ENCODE measurements at places on chromosomes 1 and 21.

GRCh38 chr1:70033266-70033873 is 172.0 kb downstream of the LRRC40 start:
- DNase-seq = no peak

GRCh38 chr1:216830424-216831210 is 107.4 kb upstream of the ESRRG start:
- DNase-seq = no peak

- DNase-seq = no peak
Measured at GRCh38 chr1:53477651-53478501, 18.7 kb downstream of the DMRTB1 start.

DNA sequence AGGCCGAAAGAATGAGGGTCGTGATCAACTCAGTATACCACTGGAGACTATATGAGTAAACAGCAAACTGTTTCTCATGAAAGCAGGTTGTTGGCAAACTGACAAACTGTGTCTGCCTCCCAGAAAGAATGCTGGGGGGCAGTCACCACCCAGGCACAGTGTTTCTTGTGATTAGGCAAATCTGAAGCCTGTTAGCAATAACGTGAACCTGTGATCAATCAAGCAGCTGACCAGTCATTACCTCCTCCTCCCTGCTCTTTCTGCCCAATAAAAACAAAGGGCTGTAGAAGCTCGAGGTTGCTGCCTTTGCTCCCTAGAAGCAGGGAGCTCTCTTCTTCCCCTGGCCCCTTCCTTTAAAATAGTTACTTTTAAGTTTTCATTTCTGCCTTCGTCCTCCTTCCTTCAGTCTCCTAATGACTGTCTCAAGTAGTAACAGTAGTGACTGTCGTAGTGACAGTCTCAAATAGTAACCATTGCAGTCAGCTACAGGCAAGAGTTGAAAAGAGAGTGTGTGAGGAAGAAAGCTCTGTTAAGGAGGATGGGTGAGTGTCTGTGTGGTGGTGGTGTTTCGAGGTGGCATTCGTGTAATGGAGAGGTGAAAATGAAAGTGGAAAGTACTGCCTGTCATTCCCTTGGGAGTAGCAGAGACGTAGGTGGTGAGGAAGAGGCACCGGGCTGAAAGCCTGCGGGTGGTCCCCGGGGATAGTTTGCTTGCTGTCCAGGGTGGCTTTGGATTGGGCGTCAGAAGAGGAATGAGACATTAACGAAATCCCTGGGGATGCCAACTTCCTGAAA is 14.5 kb downstream of the HHAT start:
- DNase-seq = no peak

DNA sequence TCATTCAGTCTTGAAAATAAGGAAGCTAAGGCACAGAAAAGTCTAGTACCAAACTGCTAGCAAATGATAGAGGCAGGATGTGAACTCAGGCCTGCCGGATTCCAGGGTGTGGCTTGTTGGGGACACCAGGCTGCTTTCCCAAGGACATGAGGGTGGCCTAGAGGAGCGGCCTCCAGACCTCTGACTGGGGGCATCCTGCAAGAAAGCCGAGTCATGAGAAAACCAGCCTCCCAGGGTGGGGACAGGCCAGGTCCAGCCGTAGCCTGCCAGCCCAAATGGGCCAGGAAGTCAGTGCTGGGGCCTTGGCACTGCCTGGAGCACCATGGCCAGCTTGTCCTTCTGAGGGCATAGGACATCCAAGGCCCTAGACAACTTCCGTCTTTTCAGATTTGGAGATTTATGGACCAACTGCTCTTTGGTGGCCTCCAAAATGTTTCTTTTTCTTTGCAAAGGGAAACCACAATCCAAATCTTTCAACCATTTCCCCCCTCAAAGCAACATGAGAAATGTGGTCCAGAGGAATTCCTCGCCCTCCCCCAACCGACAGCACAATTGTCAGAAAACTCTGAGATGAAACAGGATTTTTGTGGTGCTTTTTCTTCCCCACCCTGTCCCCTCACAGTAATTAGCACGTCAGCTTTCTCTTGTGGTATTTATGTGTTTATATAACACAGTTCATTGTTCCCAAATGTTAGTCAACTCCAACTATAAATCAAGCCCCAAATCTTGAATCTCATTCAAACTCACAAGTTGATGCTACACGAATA is 212.3 kb downstream of the KAZN start:
- DNase-seq = peak; percentile 36

DNA sequence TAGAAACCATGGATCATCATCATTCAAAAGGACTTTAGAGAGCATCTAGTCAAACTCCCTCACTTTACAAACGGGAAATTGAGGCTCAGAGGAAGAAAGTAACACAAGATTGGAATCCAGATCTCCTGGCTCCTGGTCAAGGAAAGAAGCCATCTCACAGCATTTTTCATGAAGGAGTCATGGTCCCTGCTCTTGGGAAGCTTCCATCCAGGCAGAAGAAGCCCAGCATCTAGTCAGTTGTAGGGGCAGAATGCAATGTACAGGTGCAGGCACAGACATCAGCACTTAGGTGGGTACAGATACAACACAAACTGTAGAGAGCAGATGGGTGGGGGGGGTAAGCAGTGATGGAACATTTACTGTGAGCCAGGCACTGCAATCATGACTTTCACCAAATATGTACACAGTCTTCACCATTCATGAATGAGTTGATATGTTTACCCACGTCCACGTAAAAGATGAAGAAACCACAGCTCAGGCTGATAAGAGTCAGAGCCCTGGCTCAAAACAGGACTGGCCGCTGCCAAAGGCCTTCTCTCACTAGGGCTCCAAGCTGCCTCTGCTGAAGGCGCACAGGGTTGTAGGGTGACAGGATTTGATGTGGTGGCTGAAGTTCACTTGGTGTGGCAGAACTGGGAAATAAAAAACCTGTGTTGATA is 44.0 kb downstream of the OPTC start:
- no peak for DNase-seq

- DNase-seq = no peak
Measured at GRCh38 chr1:92502247-92502646, 15.5 kb upstream of the GFI1 start.

DNA sequence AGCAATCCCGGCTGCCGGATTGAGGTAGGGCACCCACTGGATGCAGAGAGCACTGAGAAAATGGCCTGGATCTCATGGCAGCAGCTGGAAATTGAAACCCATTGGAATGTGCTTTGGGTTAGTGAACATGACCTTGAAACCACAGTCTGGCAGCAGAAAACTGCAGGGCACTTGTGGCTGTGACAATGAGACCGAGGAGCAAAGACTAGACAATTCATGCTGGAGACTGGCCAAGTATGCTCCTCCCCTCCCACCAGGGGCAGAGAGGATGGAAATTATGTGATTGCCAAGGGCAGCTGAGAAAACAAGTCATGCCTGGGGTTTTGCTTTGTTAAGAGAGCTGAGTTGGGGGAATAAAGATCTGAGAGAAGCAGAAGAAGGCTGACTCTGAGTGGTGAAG is 60.7 kb downstream of the ZNF697 start:
- no peak for DNase-seq

DNA sequence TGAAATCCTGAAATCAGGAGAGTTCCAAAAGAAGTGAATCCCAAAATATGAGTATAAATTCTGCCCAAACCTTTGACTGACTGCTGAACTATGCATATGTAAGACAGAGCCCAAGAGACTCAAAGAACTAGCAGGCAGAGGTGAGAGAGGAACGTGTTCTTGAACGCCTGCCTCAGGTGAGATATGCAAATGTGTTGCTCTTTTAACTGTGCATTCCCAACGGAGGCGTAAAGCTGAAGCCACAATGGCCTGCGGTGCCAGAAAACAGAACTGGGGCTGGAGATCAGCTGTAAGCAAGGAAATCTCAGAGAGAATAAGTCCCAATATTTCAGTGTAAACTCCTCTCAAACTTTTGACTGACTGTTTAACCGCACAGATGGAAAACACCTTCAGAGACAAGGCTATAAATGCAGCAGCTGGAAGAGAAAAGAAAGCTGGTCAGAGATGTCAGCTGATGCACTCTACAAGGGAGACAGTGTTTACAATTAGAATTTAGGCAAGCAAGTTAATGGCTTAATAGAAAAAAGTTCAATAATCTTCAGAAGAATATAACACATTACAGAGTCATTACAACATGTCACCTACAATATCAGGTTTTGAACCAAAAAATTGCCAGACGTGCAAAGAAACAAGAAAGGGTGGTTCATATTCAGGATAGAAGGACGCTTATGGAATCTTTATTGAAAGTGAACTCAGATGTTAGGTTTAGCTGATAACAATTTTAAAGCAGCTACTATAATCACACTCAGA is 43.0 kb upstream of the TRIM67 start:
- no peak for DNase-seq

DNA sequence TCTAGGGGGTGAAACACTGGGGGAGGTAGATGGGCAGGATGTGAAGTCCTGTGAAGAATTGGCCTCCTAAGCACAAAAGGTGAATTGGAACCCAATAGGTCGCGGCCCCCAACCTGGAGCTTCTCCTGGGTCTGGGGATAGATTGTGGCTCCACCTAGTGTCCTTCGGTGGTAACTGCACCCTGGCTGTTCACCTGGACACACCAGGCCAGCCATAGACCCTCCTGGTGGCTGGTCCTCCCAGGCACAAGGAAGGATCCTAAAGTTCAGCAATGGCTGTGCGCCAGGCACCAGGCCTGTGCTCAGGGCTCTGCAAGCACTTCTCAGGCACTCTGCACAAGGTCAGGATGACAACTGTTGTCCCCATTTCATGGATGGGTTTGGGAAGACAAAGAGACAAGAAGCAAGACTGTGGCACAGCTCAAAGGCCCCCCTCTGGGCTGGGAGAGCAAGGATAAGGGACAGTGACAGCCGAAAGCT is 13.5 kb downstream of the ESPN start:
- peak; percentile 5 for DNase-seq

- no peak for DNase-seq
Measured at GRCh38 chr1:39608921-39609320, 30.5 kb downstream of the HEYL start.

DNA sequence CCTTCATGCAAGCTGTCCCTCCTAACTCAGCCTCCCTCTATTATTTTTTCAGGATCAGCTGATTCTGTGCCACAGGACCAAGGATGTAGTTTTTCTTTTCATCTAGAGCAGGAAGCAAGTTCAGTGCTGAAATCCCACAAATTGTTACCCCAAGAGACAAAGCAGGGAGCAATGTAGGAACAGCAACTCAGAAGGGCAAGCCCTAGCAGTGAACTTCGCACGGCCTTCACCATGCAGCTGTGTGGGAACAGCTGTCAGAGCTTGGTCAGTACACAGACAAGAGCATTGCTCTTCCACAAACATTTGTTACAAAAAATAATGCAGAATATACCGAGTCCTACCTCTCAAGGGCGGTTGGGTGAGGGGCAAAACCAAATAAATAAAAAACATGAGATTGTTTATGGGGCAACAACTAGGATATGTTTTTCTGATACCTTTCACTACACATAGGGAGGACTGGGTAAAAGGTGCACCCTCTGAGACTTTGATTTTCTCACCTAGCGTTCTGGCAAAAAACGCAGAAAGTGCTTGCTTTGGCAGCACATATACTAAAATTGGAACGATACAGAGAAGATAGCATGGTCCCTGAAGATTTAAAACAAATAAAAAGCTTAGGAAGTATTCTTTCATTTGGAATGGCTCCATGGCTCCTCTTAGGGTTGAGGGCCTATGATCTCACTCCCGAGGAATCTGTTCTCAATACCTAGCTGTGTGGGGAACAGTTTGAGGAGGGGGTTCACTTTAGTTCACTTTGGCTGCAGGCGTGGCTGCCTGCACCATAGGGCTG is 37.1 kb upstream of the ANGPTL7 start:
- DNase-seq = no peak

DNA sequence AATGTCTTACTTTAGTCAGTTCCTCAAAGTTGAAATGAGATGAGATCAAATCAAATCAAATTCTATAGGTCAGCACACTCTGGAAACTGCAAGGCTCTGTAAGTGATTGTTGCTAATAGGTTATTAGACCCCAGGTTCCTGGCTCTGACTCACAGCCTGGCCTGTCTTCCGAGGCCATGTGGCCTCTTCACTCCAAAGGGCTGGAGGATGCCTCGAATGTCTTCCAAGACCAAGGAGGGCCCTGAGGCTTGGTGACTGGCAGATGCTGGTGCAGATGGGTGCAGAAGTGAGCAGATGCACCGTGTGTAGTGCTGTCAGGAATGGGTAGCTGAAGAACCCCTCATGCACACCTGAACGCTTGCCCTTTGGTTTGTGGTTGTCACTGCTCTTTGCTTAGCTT is 113.4 kb downstream of the MAB21L3 start:
- DNase-seq = no peak

DNA sequence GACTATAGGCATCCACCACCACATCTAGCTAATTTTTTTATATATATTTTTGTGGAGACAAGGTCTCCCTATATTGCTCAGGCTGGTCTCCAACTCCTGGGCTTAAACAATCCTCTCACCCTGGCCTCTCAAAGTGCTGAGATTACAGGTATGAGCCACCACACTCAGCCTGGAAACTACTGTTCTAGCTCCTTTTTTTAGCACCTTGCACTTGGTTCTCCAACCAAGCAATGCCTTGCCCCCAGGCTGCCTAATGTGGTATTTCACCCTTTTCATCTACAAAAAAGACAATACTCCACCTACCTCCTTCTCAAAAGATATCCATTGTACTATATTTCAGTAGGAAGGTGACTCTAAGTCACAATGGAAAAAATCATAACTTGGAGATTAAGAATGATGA is 6.7 kb downstream of the ARNT start:
- DNase-seq = no peak

DNA sequence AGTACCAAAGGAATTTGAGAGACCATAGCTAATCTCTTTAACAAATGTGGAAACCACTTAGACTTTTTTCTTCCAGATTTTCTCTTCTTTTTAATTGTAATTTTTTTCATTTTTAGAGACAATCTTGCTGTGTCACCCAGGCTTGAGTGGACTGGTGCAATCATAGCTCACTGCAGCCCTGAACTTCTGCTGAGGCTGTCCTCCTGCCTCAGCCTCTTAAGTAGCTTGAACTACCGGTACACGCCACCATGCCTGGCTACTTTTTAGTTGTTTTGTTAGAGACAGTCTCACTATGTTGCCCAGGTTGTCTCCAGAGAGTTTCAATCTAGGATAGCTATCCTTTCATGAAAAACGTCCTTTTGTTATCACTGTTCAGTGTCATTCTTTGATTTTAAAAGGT is 15.0 kb downstream of the PRRC2C start:
- DNase-seq = no peak

DNA sequence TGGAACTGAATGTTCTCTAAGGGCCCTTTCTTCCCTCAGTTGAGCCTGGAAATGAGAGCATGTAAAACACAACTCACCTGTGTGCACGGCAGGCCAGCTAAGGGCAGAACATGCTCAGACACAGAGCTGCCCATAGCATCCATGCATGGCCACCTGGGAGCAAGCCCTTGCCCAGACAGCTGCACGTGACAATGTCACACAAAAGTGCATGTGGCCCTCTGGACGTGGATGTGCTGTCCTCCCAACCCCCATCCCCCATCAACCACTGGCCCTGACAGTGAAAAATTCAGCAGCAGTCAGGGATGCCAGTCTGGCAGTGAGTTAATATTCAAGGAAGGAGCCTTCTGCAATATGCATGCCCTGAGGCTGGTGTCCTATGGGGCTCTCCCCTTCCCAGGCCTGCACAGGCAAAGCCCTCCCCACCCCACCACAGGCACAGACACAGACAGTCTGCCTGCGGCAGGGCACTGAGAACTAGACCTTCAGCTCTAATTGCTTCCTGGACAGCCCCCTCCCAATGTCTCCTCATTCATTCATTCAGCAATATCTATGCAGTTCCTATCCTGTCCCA is 14.6 kb upstream of the COL16A1 start:
- DNase-seq = no peak

All from GDM1 (cell line).